Sciatic nerve (tissue), 2 donors: ENCODE measurements at places on chromosomes 1 and 21. TPM values are rescaled to one million over a fixed set of nuclear protein-coding genes. Genes with fewer than 3 reads are reported as not detected.

The ARTN gene
- total RNA-seq: 0.94 TPM

The TBX15 gene
- 12.5 TPM for total RNA-seq

The FCN3 gene
- total RNA-seq: 1.2 TPM

The LRP8 gene
- total RNA-seq: 2.4 TPM

The SPRR2G gene
- total RNA-seq: not detected

The PODN gene
- 222 TPM for total RNA-seq

The NTNG1 gene
- total RNA-seq: 8.2 TPM

The PTGS2 gene
- total RNA-seq: 5.4 TPM

The SEMA4A gene
- total RNA-seq: 8.4 TPM

The ZNF695 gene
- total RNA-seq: 0.18 TPM

The CRYAA gene
- not detected for total RNA-seq

The REG4 gene
- total RNA-seq: not detected

The ATP1A2 gene
- total RNA-seq: 136 TPM

The TLCD4 gene
- 27.9 TPM for total RNA-seq

The LCE3D gene
- not detected for total RNA-seq
